ENCODE measurements at places on chromosomes 12 and 14.
A peak's percentile ranks its signal among the peaks of the same experiment; 100 is the strongest.

DNA sequence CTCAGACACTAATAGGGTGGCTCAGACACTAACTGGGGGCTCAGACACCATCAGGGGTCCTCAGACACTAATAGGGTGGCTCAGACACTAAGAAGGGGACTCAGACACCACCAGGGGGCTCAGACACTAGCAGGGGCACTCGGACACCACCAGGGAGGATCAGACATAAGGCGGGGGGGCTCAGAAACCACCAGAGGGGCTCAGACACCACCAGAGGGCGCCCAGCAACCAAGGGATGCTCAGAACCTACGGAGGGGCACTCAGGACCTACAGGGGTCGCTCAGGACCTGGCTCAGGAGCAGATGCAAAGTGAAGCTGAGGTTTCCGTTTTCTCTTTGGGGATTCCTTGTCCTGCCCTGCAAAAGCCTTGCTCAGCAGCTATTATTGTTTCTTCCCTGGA is 448.5 kb downstream of the TMEM121 start:
- DNase-seq = no peak

- no peak for DNase-seq
Observed at GRCh38 chr12:131774576-131775391, 53.4 kb upstream of the MMP17 start.

DNA sequence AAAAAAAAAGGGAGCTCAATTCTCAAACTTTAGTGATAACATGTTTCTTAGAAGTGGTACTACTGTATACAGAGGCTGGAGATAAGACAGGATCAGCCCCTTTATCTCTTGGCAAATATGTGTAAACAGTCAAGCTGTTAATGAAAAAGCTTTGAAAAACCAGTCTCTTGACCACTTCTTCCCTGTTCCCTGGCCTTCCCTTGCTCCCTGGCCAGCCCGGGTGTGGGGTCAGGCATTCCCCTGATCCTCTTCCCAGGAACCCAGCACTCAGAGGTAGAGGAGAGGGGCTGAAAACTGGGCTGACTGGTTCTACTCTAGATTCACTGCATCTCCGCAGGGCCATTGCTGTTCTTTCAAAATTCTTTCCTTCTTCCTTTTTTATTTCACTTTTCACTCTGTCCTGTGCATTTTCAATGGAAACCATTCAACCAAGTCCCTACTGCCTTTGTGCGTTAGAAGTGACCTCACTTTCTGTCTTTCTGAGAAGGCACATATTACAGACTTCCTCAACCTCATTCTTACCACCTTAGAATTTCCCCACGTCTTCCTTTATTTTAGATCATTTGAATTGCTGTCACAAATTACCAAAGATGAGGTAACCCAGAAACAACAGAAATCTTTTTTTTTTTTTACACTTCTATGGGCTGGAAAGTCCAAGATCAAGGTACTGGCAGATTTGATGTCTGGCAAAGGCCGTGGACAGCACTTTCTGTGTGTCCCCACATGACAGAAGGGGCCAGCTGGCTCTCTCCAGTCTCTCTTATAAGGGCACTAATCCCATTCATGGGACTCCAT is 5.7 kb downstream of the GNG2 start:
- no peak for DNase-seq

GRCh38 chr12:75977590-75977951 is 54.0 kb downstream of the PHLDA1 start:
- DNase-seq = no peak

- DNase-seq = peak; percentile 8
Observed at GRCh38 chr14:22657861-22658260, 13.7 kb upstream of the OR6J1 start.

DNA sequence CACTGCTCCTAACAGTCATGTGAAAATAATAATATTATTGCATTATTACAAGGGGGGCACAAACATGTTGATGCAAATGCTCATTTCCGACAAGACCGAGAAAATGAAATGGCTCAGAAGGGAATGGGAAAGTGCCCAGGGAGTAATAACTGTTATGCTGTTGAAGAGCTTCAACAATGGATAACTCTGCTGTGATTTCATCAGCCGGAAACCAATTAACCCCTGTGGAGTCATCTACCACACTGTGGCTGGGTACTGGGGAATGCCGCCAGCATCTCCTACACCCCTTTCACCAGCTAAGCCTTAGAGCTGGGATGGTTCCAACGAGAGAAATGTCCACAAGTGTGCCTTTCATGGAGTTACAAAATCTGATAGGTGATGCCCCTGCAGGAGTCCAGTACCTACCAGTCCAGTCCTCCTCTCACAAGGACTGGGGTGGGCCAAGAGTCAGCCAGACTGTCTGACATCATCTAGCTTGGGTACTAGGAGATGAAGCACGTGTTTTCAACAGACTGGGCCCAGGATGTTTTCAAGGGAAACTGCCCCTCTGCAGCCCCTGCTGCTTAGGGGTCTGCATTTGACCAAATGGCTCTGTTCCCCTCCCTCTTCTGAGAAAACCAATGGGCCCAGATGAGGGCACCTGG is 509.3 kb upstream of the CCDC196 start:
- no peak for DNase-seq

- DNase-seq = no peak
Observed at GRCh38 chr12:105741786-105742566, 396.8 kb downstream of the NUAK1 start.

DNA sequence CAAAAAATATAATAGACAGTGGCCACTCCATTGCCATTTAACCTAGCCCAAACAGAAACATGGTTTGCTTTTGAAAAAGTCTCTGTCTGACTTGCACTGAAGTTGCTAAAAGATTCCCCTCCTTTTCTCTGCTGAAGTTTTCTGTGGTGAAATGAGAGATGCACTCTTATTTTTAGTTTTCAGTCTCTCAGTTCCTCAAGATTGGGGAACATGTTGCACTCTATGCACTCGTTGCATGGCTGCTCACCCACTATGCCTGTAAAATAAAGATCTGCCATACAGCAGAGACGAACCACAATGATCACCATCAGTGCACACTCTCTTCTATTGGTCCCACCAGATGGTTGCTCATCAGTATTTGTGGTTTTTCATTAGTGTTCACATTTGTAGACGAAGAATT is 13.1 kb upstream of the DAAM1 start:
- DNase-seq = no peak

DNA sequence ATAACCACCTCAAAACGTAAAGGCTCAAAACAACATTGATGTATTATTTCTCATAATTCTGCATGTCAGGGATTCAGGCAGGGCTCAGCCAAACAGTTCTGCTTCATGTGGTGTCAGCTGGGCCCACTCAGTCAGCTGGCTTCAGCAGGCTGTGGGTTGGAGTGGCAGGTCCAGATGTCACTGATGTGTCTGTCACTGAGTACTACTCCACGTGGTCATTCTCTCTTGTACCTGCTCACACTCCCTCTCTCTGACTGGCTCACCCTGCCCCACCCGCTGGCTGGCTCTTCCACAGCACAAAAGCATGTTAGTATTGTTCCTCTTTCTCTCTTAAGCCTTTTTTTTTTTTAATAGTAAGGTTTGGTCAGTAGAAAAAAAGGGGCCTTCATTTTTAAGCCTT is 182.4 kb downstream of the DICER1 start:
- no peak for DNase-seq

GRCh38 chr12:132779781-132780353 is 18.2 kb upstream of the ANKLE2 start:
- DNase-seq = no peak

GRCh38 chr14:77037938-77038568 is 9.5 kb upstream of the IRF2BPL start:
- DNase-seq = no peak

DNA sequence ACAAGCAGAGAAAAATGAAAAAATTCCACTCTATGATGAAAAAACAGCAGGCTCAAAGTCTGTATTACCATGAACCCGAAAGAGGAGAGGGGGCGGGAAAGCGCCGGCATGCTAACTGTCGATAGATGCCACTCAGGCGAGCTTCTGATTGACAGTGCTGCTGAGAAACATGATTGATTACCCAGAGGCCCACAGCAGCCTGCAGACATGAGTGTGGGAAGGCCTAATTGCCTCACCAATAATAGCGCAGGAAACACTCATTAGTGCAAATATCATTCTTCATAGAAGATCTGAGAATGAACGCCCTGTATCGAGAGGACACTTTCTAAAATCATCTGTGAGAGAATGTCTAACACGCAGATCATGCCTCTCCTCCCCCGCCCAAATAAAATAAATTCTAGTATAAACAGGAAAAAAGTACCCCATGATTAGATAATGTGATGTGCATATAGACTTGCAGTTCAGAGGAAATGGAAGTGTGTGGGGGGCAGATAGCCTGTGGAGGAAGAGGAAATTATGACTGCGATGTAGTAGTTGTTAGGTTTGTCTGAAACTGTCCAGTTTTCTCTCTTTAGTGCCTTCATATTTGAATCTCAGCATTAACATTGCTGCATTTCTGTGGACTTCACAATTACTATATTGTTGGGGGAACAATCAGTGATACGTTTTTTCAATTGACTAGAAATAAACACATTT is 15.6 kb downstream of the TPH2 start:
- DNase-seq = no peak

- DNase-seq = no peak
Observed at GRCh38 chr14:100083706-100084105, 18.5 kb downstream of the EVL start.

DNA sequence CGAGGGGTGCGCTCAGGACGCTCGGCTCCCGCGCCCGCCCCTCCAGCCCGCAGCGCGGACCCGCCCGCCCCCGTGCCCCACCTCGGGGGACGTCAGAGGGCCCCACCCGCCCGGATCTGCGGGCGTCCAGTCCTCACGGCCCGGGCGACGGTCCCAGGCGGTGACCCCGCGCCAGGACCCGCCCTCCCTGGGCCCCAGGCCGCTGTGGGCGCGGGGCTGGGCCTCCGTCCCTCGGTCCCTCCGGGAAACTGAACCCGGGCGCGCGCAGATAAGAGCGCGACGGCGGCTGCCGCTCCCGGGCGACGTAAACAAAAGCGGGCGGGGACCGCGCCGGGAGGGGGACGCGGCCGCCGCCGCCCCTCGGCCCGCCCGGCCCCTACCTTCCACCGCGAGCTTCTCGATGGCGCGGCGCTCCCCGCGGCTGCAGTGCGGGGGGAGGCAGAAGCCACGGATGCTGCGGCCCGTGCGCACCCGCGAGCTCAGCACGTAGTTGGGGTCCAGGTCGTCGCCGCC is 1.1 kb downstream of the CKB start:
- no peak for DNase-seq

DNA sequence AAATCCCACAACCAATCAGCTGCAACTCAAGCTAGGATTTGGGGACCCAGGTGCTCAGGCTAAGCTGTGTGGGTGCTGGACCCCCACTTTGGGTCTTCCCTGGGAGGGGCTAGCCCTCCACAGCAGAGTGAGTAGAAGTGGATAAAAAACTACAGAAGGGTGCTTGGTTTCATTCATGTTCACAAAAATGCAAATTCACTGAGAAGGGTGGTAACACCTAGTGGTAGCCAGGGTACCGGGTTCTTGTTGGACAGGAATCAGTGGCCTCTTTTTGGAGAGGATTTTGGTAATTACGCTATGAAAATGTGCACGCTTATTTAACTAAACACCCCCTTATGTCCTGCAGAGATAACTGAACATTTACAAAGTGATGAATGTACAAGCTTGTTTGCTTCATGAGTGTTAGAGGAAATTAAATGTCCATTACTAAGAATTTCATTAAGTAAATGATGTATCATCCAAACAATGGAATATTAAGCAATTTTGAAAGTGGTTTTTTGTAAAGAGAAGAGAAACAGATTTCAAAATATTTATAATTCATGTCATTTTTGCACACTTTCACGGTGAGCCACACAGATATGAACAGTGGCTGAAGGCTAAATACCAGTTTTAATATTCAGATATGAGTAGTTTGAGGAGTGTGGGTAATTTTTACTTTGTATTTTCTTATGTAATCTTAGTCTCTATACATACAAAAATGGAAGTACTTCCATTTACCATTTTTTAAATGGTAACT is 78.3 kb downstream of the DDX51 start:
- DNase-seq = no peak

GRCh38 chr12:55820679-55821078 is 2.8 kb downstream of the ORMDL2 start:
- DNase-seq = no peak
